Heart left ventricle (tissue), 16 donors: ENCODE measurements at places on chromosomes 5 and 9. TPM values are rescaled to one million over a fixed set of nuclear protein-coding genes. Genes with fewer than 3 reads are reported as not detected.

DNA sequence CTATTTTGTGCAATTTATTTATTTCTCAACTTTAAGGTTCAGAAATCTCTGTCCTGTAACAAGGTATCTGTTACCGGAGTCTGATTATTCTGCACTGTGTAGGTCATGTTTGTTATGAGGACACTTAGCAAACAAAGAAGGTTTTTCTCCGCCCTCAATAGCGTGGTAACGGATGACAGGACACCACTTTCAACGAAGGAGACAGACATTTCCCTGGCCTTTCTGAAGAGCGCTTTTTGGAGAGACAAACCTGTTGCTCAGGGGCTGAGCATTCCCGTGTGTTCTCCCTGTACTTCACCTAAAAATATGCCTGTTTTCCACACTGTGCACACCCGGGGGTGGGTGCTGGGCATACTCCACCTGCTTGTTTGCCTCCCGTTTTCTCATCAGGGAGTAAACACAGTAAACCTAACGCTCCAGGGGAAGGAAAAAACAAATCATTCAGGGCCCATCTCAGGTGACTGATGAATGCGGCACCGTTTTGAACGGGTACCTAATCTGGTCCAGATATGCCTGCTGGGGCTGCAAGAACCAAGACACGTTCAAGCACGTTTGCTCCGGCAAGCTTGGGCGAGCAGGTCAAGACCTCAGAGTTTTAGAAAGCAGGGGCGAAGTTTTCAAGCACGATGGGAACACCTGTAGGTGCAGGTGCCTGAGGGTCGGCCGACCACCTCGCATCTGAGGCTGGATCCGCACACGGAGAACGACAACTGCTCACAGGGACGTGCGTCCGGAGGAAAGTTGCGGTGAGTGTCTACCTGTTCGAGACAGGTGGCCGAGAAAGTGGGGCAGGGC is 859 bp downstream of the RETREG1 start:
- H3K4me1 ChIP-seq = peaks cover 7% of the 10 kb centered on the region
- DNase-seq = no peak
- peak overlapping the region; percentile 78 for H3K27ac ChIP-seq
- peak overlapping the region; percentile 83 for H3K4me3 ChIP-seq
- no peaks in the 10 kb centered on the region for H3K36me3 ChIP-seq

DNA sequence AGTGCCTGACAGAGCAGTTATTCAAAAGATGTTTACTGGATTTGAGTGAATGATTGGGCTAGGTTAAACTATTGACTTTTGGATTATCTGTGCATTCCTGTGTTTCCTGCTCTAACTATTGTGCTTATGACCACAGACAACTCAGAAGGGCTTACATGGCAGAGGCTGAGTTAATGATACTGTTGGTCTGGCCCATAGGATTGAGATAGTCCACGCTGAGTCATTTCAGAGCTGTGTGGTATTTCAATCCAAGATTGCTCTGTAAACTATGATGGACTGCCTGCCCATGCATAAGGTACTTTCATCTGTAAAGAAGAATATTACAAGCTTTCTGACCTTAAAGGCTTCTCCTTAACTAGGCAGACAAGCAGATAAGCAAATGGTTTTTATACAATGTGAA is 49.1 kb upstream of the SLIT3 start:
- H3K4me3 ChIP-seq = no peak overlapping the region
- no peak overlapping the region for H3K27ac ChIP-seq

DNA sequence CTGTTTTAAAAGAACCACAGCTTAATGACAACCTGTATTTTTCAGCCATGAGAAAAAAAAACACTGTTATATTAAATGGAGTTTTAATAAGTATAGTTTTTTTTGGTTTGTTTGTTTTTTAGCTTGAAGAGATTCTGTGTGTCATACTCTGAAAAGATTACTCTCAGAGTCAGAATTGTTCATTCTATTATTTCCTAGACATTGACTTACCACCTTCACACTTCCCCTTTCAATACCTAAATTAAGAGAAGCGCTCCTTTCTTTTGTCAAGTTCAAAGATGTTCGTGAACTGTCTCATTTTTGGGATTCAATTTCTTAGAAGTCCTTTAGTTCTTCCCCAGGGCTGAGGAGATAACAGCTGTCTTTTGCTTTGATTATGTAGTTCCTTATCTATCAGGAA is 1201.6 kb upstream of the NUDT12 start:
- no peak for DNase-seq
- no peak overlapping the region for H3K27ac ChIP-seq
- H3K4me3 ChIP-seq = no peak overlapping the region
- no peaks in the 10 kb centered on the region for H3K27me3 ChIP-seq
- H3K4me1 ChIP-seq = no peaks in the 10 kb centered on the region

DNA sequence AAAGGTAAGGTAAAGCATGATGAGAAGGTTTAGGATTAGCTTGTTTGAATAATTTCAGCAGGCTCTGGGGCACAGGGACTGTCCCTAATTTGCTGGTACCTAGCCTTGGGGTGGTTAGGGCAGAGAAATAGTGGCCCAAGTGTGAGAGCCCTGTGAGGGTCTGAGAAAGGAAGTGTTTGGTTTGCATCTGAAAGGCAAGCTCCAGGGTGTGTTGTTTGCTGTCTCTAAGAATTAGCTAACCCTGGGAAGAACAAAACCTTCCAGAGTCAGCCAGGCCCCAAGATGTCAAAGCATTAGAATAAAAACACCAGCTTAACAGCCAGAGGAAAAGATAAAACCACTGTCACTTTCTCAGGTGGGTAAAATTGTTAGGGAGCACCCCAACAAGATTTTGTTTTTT is 31.0 kb downstream of the TMEM252 start:
- no peak overlapping the region for H3K4me3 ChIP-seq
- peaks cover 38% of the 10 kb centered on the region for H3K36me3 ChIP-seq
- peaks cover 27% of the 10 kb centered on the region for H3K4me1 ChIP-seq
- no peak for DNase-seq
- H3K27ac ChIP-seq = no peak overlapping the region
- H3K27me3 ChIP-seq = no peaks in the 10 kb centered on the region

DNA sequence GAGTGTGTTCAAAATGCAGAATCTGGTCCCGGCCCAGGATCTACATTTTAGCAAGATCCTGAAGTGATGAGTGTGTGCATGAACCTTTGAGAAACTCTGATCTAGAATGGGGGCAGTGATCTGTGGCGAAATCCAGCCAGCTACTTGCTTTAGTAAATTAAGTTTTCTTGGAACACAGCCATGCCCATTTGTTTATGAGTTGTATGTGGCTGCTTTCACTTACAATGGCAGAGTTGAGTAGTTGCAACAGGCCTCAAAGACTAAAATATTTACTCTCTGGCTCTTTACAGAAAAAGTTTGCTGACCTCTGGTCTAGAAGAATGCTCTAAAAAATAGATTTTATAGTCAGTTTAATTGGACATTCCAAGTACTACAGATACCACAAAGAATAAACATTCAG is 588.3 kb downstream of the BNC2 start:
- no peak overlapping the region for H3K27ac ChIP-seq
- H3K4me3 ChIP-seq = no peak overlapping the region
- H3K4me1 ChIP-seq = no peaks in the 10 kb centered on the region
- no peaks in the 10 kb centered on the region for H3K27me3 ChIP-seq
- no peak for DNase-seq

- H3K27ac ChIP-seq = peak overlapping the region; percentile 63
- H3K4me1 ChIP-seq = peaks cover 12% of the 10 kb centered on the region
- no peak overlapping the region for H3K4me3 ChIP-seq
- H3K27me3 ChIP-seq = no peaks in the 10 kb centered on the region
Observed at GRCh38 chr9:134662143-134662876, 20.7 kb downstream of the COL5A1 start.

DNA sequence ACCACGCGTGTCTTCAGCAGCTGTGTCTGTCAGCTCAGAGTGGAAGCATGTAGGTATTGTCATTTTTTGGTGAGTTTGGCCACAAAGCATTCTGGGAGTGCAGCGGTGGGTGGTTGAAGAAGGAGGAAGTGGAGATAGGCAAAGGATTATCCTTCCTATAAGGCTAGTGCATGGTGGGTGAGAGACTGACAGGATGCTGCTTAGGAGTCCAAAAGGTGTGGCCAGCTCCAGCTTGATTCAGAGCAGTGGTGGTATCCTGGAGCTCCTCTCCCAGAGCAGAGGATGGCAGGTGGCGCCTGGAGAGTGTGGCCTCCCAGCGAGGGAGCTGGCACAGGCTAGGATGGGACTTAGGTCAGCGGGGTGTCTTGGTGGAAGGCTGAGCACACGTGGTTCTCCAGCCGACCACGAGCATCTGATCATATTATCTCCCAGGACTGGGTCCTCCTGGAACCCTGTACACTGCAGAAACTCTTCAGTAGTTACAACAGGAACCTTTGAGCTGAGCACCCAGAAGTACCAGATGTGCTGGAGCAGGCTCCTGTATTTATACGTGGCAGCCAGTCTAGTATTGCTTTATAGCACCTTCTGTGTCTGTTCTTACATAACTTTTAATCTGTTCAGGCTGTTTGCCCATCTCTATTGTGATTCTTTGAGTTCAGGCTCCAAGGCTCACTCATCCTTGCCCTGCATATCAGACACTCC is 29.6 kb downstream of the MAML1 start:
- no peaks in the 10 kb centered on the region for H3K36me3 ChIP-seq
- H3K4me1 ChIP-seq = peaks cover 76% of the 10 kb centered on the region
- no peak overlapping the region for H3K27ac ChIP-seq
- no peaks in the 10 kb centered on the region for H3K27me3 ChIP-seq

- peaks cover 36% of the 10 kb centered on the region for H3K4me1 ChIP-seq
- no peak overlapping the region for H3K27ac ChIP-seq
- no peaks in the 10 kb centered on the region for H3K27me3 ChIP-seq
Observed at GRCh38 chr5:151002681-151003502, 17.5 kb upstream of the GPX3 start.

GRCh38 chr5:134510970-134511795 is 14.3 kb upstream of the JADE2 start:
- H3K36me3 ChIP-seq = no peaks in the 10 kb centered on the region
- no peak for DNase-seq
- no peaks in the 10 kb centered on the region for H3K4me1 ChIP-seq
- H3K4me3 ChIP-seq = no peak overlapping the region
- H3K27me3 ChIP-seq = no peaks in the 10 kb centered on the region

DNA sequence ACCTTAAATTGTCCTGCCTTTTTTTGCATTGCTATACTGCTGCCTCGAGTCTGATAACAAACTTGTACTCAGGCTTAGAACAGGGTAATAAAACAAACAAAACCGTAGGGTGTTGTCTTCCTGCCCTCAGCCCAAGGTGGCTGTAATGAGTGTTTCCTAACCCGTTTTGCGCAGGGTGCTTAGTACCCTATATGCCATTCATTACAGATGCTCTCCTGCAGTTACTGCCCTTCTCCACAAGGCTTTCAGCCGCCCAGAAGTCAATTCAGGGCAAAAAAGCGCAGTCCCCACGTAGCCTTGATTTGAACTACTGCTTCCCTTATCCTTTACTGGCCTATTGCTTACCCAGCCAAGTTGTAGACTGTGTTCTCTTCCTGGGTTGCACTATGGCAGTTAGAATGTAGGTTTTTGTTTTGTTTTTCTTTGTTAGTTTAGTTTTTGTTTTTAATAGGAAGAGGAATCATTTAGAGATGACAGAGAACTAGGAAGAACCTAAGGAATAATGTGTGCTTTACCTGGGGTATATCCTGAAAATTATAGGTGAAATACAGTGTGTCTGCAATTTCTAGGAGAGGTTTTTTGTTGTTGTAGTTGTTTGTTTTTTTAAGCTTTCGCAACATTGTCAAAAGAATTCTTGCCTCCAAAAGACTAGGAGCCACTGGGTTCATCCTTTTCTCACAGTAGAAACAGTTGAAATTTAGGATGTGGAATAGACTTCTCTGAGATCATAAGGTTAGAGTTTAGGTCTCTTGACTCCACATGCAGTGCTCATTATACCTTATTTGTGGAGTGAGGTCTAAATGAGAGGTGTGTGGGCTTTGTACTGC is 1.3 kb downstream of the HMGXB3 start:
- no peak overlapping the region for H3K27ac ChIP-seq
- peaks cover 34% of the 10 kb centered on the region for H3K36me3 ChIP-seq
- peak overlapping the region; percentile 88 for H3K4me3 ChIP-seq
- H3K27me3 ChIP-seq = no peaks in the 10 kb centered on the region

DNA sequence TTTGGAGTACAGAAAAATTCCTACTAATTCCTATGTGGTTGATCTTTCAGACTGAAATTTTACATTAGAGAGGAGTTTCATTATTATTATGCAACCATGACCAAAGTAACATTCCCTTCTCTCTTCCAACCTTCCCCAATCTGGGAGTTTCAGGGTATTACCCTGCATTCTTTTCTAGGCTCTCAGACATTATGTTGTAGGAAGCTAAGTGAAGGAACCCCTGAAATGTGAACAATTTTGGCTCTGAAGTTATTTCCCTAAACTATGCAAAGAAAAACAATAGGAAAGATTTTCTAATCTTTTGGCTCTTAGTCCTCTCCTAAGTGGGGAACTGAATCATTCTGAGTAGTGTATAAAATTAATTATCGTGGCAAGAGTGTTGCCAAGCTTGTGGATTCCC is 63.3 kb upstream of the ZFAND5 start:
- H3K27me3 ChIP-seq = no peaks in the 10 kb centered on the region
- H3K4me3 ChIP-seq = no peak overlapping the region
- H3K36me3 ChIP-seq = no peaks in the 10 kb centered on the region
- DNase-seq = no peak

DNA sequence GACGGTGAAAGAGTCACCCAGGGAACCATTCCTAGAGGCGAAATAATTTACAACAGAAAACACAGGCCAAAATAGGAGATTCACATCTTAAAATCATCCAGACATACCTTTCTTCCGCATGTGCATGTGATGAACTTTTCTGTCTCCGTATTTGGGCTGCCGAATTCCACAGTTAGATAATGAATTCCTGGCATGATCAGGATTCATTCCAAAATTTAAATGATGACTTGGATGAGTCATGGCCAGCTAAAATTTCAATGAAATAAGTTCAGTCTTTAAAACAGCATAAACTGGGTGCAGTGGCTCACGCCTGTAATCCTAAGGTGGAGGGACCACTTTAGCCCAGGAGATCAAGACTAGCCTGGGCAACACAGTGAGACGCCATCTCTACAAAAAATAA is 82.7 kb downstream of the DROSHA start:
- no peak overlapping the region for H3K27ac ChIP-seq
- H3K4me1 ChIP-seq = no peaks in the 10 kb centered on the region
- no peak for DNase-seq
- H3K27me3 ChIP-seq = no peaks in the 10 kb centered on the region
- peaks cover 64% of the 10 kb centered on the region for H3K36me3 ChIP-seq
- H3K4me3 ChIP-seq = no peak overlapping the region

- H3K4me1 ChIP-seq = peaks cover 6% of the 10 kb centered on the region
- no peak overlapping the region for H3K27ac ChIP-seq
- H3K36me3 ChIP-seq = no peaks in the 10 kb centered on the region
- no peak overlapping the region for H3K4me3 ChIP-seq
Observed at GRCh38 chr9:20319641-20320337, 302.5 kb downstream of the MLLT3 start.

The PCDHAC2 gene
- not detected for polyA plus RNA-seq

The CYSRT1 gene
- 0.14 TPM for polyA plus RNA-seq

The PTPN3 gene
- 6.9 TPM for polyA plus RNA-seq

The ESM1 gene
- 0.82 TPM for polyA plus RNA-seq

The CTSL gene
- polyA plus RNA-seq = 166 TPM

The SLC1A3 gene
- polyA plus RNA-seq = 153 TPM

The ARID3C gene
- not detected for polyA plus RNA-seq

The ZNF462 gene
- 8.3 TPM for polyA plus RNA-seq
